ENCODE measurements at places on chromosomes 6 and 20.

- no peak for DNase-seq
These were observed 6.3 kb upstream of the HDDC2 start for GRCh38 chr6:125307964-125308615.

GRCh38 chr6:157148391-157149323 lies 174.7 kb downstream of the TMEM242 start:
- DNase-seq, result no peak

DNA sequence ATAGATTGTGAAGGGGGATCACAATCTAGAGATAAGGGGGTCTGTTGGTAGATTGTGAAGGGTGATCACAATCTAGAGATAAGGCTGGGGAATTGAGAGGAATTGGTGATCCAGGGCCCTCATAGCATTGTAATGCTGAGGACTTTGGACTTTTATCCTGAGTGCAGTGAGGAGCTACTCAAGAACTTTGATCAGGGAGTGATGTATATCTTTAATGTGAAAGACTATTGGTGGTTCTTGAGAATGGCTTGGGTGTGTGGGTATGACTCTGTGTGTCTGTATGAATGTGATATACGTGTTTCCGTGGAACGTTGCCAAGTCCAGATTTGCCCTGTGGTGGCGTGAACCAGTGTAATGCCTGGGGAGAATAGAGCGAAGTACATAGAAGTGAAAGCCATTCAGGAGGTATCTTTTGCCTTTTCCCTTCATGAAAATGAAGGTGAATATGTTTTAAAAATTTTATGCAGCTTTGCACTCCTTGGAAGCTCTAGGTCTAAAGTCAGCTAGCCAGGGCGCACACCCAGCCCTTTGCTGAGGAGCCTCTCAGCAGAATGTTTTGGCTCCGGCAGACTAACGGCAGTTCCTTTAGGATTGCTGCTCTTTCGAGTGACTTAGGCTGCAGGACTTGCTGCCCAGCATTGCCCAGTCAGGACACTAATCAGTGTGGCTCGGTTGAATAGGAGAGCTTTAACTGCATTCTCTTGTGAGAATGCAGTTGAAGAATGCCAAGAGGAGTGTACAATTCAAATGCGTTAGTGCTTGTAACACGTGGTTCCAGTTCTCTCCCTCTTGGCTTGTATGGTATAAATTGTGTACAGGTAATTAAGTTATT lies 3.5 kb downstream of the ZFAND3 start:
- no peak for DNase-seq

GRCh38 chr6:165678429-165678828 lies 15.4 kb upstream of the PDE10A start:
- DNase-seq, result no peak

DNA sequence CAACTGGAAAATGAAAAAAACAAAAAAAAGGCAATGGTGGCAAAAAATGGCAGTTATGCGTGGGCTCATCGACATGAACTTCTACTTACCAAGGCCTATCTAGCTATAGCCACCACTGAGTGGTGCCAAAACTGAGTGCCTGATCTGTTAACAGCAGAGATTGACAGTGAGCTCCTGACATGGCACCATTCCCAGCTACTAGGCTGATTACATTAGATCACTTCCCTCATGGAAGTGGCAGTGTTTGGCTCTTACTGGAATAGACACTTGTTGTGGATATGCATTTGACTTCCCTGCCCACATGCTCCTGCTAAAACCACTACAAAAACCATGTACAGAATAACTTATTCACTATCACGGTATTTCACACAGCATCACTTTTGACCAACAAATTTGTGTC lies 216.1 kb upstream of the SGK1 start:
- no peak for DNase-seq

DNA sequence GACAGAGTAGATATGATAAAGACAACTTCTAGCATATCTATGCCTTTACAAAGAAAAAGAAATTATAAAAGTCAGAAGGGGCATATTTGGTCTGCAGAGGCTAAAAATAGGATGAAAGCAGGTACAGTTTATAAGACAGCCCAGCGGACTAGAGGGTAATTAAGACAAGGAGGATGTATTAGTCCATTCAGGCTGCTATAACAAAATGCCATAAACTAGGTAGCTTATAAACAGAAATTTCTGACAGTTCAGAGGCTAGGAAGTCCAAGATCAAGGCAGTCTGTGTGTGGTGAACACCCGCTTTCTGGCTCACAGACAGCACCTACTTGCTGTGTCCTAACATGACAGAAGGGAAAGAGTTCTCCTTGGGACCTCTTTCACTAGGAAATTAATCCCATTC lies 5.7 kb downstream of the HBS1L start:
- DNase-seq, result no peak

DNA sequence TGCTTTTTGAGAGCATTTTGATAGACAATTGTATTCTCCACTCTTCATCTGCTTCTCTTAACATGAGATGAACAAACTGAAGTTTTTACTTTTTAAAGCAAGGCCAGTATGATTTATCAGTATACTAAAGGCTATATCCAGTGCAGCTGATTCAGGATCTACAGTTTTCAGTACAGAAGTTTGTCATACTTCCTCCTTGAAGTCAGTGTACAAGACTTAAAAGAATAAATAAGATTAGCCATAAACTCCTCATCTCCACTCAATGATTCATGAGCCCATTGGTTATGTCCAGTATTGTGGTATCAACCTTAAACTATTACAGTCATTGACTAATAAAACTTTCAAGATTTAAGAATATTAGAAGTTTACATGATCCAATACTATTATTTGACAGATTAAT lies 374.8 kb upstream of the EPHA7 start:
- no peak for DNase-seq

DNA sequence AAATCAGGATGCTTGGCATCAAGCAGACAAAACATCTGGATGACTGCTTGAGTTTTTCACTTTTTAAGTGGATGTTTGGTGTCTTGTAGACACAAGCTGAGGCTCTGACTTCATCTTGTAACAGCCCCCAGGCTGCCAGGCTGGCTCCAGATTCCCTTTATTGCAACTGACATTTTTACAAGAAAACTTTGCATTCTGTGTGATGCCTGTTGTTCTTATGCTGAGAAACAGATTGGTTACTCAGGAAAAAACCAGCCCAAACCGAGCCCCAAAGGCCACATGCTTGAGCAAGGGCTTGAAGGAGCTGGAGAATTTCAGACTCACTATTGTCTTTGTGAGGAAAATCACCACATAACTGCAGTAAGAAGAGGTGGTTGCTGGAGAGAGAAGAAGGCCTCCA lies 98.4 kb upstream of the PREP start:
- no peak for DNase-seq

GRCh38 chr6:81906709-81907204 lies 154.3 kb upstream of the TENT5A start:
- DNase-seq, result no peak

GRCh38 chr20:23634044-23634801 lies 3.5 kb downstream of the CST3 start:
- no peak for DNase-seq

GRCh38 chr6:138546733-138547185 lies 47.5 kb upstream of the NHSL1 start:
- DNase-seq, result no peak

GRCh38 chr6:117555262-117555849 lies 47.0 kb downstream of the GOPC start:
- no peak for DNase-seq

DNA sequence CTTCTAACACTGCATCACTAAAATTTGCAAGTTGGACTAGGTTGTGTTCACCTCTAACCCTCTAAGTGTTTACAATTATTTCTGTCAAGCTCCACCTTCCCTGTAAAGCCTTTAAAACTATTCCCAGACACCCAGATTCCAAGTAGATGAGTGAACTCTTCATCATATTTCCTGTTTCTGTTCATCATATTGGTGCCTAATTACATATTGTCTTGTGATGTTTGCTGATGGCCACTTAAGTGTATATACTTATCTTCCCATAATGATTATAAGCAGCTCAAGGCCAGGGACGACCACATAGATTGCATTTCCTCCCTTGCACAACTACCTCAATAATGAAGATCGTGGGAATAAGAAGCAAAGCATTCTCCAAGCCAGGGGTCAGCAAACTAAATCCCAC lies 16.8 kb downstream of the TNFRSF21 start:
- DNase-seq, result no peak

- no peak for DNase-seq
These were observed 587 bp downstream of the PDSS2 start for GRCh38 chr6:107458672-107459282.

GRCh38 chr20:47809161-47809960 lies 24.1 kb upstream of the SULF2 start:
- DNase-seq, result no peak

- DNase-seq, result no peak
These were observed 117.1 kb upstream of the EEF1E1 start for GRCh38 chr6:8219352-8219943.

GRCh38 chr20:41395667-41396664 lies 29.3 kb upstream of the EMILIN3 start:
- DNase-seq, result no peak

- DNase-seq, result no peak
These were observed 969.9 kb upstream of the CITED2 start for GRCh38 chr6:140344142-140344913.

DNA sequence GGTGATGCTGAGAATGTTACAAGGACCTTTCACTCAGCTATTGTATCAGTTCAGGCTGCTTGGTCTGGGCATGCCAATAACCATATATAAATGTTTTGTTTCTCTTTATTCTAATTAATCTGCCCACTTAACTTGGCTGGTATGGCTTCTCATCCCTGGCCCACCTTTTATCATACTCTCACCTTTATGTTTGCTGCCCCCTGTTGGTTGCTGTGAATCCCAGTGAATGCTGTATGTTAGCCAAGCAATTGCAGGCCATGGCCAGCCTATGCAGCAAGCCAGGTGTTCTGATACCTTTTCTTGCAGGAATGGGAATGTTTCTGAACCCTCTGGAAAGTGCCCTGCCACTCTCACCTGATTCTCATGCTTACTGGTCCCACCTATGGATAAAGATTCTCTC lies 54.6 kb downstream of the PCSK2 start:
- no peak for DNase-seq

DNA sequence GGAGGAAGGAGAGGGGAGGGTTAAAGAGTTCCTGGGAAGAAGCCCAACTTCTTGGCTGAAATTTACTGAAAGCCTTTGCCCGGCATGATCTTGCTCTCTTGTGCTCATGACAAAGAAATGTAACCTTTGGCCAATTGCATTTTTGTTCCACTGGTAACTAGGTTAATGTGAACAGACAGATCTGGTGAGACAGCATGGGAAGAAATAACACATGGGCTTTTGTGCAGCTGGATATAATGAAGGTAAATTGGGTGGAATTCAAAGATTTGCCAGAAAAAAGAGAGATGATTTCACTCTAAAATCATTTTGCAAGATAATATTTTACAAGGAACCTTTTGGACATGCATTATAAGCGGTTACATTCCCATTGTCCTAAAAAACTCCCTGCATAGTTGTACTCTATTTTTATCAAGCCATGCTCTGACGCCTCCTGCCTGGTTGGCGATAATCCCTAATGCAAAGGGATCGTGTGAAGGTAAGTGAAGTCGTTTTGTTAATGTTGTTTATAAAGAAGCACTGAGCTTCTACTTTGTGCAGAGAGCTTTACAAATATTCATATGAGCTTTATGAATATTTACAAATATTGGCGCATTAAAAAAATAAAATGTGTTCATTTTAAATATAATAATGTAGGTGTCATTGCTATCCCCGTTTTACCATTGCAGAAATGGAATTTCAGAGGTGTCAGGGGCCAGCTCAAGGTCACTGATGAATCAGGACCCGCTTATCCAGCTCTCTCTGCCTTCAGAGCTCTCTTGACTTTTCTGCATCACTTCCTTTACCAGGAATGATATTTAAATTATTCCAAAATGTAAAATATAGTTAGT lies 161.3 kb upstream of the AGPAT4 start:
- no peak for DNase-seq

- no peak for DNase-seq
These were observed 45.2 kb downstream of the KIF16B start for GRCh38 chr20:16528078-16528477.

- DNase-seq, result no peak
These were observed 20.5 kb downstream of the COL9A1 start for GRCh38 chr6:70282312-70282918.

- no peak for DNase-seq
These were observed 25.9 kb upstream of the EFHC1 start for GRCh38 chr6:52394251-52394666.

DNA sequence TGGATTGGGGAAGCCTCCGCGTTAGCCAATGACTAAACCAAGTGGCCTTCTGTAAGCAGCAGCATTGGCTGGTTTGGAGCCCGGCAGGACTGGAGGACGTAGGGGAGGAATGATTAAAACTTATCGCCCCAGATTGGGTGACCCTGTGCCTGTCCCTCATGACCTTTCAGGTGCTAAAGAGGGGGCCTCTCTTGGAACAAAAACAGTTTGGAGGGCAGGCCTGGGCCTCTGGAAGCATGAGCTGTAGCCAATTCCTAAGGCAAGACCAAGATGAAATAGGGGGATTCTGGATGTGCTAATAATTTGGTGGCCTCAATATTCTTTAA lies 1.4 kb downstream of the GMPR start:
- DNase-seq, result no peak

- DNase-seq, result no peak
These were observed 1.1 kb upstream of the LSM14B start for GRCh38 chr20:62120990-62121775.

GRCh38 chr20:24668791-24669190 lies 199.4 kb downstream of the SYNDIG1 start:
- no peak for DNase-seq

- no peak for DNase-seq
These were observed 12.0 kb downstream of the GATA5 start for GRCh38 chr20:62463651-62464424.

- DNase-seq, result no peak
These were observed 44.2 kb upstream of the SCRT2 start for GRCh38 chr20:719816-720215.

DNA sequence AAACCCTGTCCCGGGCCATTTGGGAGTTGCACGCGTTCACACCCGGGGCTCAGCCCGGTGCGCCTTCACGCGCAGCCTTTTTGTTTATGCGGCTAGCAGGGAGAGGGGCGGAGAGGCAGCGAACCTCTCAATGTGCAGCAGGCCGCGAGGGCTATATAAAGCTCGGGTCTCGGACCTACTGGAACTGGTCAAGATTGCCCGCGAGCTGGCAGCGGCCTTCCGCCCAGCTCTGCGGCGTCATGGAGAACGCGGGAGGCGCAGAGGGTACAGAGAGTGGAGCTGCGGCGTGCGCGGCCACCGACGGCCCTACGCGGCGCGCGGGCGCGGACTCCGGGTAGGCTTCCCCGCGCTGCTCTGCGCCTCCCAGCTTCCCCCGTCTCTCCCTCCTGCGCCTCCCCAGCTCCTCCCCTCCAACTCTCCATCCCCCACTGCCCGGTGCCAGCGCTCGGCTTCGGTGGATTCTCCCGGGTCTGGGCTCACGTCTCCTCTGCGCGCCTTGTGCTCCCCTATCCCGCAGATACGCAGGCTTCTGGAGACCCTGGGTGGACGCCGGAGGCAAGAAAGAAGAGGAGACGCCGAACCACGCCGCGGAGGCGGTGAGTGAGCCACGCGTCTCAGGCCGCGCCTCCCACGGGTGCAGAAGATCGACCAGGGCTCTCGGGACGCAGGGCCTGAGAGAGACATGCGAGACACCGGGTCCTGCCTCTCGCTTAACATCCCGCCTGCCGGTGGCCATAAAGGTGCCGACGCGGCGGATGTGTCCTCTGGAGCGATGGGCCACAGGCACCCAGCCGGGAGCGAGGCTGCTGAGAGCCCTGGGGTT lies at the start of gene RIPPLY2:
TSS of gene RIPPLY2 (plus strand) at position 183 of the 823 bp plus-strand sequence. CDS start at position 240, 57 bp downstream.
- DNase-seq, result no peak

- no peak for DNase-seq
These were observed 54.5 kb downstream of the RNGTT start for GRCh38 chr6:88908598-88909548.

GRCh38 chr6:35522151-35522550 lies 9.5 kb upstream of the TULP1 start:
- DNase-seq, result no peak

- DNase-seq, result no peak
These were observed 21.4 kb upstream of the PREP start for GRCh38 chr6:105424175-105424783.

Data from esophagus squamous epithelium (tissue), 5 donors.